ENCODE measurements at places on chromosomes 6 and 20. TPM values are rescaled to one million over a fixed set of nuclear protein-coding genes. Genes with fewer than 3 reads are reported as not detected.

The SYCP2 gene
- total RNA-seq = 1.9 TPM

The GSS gene
- 57.7 TPM for total RNA-seq

The BFSP1 gene
- 11.7 TPM for total RNA-seq

The RUNX2 gene
- total RNA-seq = 14.0 TPM

The TREM1 gene
- total RNA-seq = not detected

The TOX2 gene
- not detected for total RNA-seq

The PSORS1C1 gene
- 4.2 TPM for total RNA-seq

The SRF gene
- 42.7 TPM for total RNA-seq

The SIGLEC1 gene
- not detected for total RNA-seq

The HRH3 gene
- not detected for total RNA-seq

The BPIFB2 gene
- not detected for total RNA-seq

The CEP57L1 gene
- 14.0 TPM for total RNA-seq

The PROCR gene
- 5.2 TPM for total RNA-seq

The FAM83C gene
- not detected for total RNA-seq

The RPL7L1 gene
- total RNA-seq = 62.7 TPM

The IMPG1 gene
- total RNA-seq = not detected

The HLA-DRB5 gene
- not detected for total RNA-seq

The CD83 gene
- total RNA-seq = 1.0 TPM
